GM12878 (cell line): ENCODE measurements at places on chromosomes 1 and 21. TPM values are rescaled to one million over a fixed set of nuclear protein-coding genes. Genes with fewer than 3 reads are reported as not detected.
A peak's percentile ranks its signal among the peaks of the same experiment; 100 is the strongest.

TNFRSF8 gene
- polyA plus RNA-seq = 62.5 and 71.9 TPM in 2 replicates

CD1B gene
- not detected in 2 replicates for polyA plus RNA-seq

LAD1 gene
- polyA plus RNA-seq = 0.16 and 0.20 TPM in 2 replicates

FMO4 gene
- 0.26 and 0.64 TPM in 2 replicates for polyA plus RNA-seq

RNF11 gene
- 20.5 and 22.1 TPM in 2 replicates for polyA plus RNA-seq

NPPB gene
- polyA plus RNA-seq = not detected in 2 replicates

EGLN1 gene
- polyA plus RNA-seq = 5.7 and 8.6 TPM in 2 replicates

MYBPH gene
- polyA plus RNA-seq = 0.14 TPM in 1 of 2 replicates, not detected in the other

SDC3 gene
- 0.04 TPM in 1 of 2 replicates, not detected in the other for polyA plus RNA-seq

OXCT2 gene
- polyA plus RNA-seq = 0.29 and 0.40 TPM in 2 replicates

- H3K36me3 ChIP-seq = no peaks in the 10 kb centered on the region
- no peak overlapping the region for H3K27ac ChIP-seq
- no peak overlapping the region for H3K4me3 ChIP-seq
- no peak for DNase-seq
- H3K27me3 ChIP-seq = no peaks in the 10 kb centered on the region
- H3K4me1 ChIP-seq = no peaks in the 10 kb centered on the region
These were observed 6.3 kb upstream of the RC3H1 start for GRCh38 chr1:174028495-174028894.

- no peaks in the 10 kb centered on the region for H3K27me3 ChIP-seq
- DNase-seq = no peak
- no peak overlapping the region for H3K27ac ChIP-seq
- no peak overlapping the region for H3K4me3 ChIP-seq
These were observed 29.7 kb downstream of the MYSM1 start for GRCh38 chr1:58670181-58670580.

DNA sequence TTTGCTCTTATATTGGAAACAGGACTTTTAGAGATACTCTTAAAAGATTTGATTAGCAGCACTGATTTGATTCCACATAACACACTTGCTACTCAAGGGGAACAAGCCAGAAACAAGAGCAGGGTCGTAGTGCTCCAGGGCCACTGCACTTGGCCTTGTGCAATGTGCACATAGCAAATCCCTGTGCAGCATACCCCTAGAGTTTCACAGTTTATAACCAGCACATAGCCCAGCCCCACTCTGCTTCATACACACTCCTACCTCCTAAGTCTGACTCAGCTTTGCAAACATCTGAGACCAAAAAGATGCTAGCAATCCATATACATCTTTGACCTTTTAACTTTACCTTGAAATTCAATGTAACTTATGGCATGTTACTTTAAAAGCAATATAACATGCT, 157.6 kb downstream of the VAV3 start:
- no peaks in the 10 kb centered on the region for H3K36me3 ChIP-seq
- no peaks in the 10 kb centered on the region for H3K27me3 ChIP-seq
- H3K4me3 ChIP-seq = no peak overlapping the region

DNA sequence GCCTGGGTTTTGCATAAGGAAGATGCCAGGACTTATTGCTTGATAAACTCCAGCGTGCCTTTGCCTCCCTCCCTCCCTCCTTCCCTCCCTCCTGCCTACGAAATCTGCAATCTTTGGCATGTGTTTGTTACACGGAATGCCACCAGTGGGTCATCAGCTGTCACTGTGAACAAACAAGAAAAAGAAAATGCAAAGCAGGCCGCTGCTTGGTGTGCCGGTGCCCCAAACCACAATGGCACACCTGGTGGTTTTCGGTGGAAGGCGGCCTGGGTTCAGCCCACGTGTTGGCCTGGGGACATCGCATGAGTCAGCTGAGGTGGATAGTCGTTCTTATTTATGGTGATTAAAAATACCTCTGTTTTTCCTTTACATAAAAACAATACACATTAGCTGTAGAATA, 16.3 kb upstream of the IFNLR1 start:
- no peak for DNase-seq
- H3K36me3 ChIP-seq = no peaks in the 10 kb centered on the region
- H3K4me1 ChIP-seq = peaks cover 28% of the 10 kb centered on the region
- H3K27me3 ChIP-seq = no peaks in the 10 kb centered on the region; the same call in 1 of the 2 replicates
- H3K4me3 ChIP-seq = no peak overlapping the region

DNA sequence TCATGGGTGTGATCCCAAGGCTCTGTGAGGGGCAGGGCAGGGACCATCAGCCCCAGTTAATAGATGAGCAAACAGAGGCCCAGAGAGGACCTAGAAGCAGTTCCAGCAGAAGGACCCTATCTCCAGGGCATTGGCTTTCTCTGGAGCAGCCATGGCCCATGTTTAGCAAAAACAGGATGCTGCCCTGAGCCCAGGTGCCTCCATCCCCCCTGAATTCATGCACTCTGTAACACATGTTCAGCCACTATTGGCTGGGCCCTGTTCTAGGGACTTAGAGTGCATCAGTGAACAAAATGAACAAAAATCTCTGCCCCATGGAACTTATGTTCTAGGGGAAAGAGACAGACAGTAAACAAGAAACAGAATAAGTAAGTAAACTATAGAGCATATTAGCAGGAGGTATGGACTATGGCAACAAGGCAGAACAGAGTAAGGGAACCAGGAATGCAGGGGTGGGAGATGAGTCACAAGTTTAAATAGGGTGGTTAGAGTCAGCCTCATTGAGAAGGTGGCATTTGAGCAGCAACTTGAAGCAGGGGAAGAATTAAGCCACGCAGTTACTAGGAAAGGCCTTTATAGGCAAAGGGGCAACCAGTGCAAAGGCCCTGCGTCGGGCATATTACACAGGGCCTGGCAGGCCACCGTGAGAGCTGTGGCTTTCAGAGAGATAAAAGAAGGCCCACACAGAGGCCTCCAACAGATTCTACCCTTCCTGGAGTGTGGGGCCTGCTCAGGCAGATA, 185.9 kb upstream of the EDN2 start:
- no peaks in the 10 kb centered on the region for H3K36me3 ChIP-seq
- DNase-seq = no peak
- H3K27ac ChIP-seq = no peak overlapping the region

DNA sequence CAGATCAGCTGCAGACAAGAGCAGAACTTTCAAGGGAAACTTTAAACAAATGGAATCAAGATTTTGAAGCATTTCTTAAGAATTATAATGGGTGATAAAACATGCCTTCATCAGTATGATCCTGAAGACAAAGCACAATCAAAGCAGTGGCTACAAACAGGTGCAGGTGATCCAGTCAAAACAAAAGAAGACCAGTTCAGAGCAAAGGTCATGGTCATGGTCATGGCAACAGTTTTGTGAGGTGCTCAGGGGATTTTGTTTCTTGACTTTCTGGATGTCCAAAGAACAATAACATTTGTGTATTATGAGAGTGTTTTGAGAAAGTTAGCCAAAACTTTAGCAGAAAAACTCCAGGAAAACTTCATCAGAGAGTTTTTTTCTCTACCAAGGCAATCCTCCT, 681.7 kb upstream of the PTBP2 start:
- H3K4me1 ChIP-seq = no peaks in the 10 kb centered on the region
- H3K4me3 ChIP-seq = no peak overlapping the region
- H3K27ac ChIP-seq = no peak overlapping the region
- no peaks in the 10 kb centered on the region for H3K36me3 ChIP-seq

DNA sequence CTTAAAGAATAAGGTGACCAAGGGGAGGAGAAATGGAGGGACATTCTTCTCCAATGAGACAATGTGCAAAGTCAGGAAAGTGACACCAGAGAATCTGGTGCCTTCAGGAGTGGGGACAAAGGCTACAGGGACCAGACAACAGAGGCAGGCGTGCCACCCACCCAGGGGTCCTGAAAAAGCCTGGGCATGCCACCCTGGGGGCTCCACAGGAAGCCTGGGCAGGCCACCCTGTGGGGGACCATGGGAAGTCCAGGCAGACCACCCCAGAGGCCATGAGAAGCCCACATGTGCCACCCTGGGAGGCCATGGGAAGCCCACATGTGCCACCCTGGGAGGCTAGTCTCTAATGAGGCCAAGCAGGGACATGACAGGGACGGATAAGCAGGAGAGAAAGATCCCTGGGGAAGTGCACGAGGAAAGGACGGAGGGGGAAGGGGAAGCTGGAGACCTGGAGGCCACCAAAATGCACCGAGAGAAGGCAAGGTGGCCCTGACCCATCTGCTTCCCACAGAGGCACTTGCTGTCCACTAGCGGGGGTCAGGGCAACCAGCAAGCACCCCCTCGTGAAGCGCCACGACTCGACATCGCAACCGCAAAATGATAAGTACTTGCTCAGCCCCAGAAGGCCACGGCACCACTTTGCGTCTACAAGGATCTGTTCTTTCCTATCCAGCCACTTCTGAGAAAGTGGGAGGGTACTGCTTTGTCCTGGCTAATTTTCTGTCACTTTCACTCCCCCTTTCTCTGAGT, 7.2 kb upstream of the PDE9A start:
- no peaks in the 10 kb centered on the region for H3K4me1 ChIP-seq
- no peak for DNase-seq
- no peak overlapping the region for H3K4me3 ChIP-seq
- peaks cover 3% of the 10 kb centered on the region; the same call in 1 of the 2 replicates for H3K27me3 ChIP-seq
- H3K27ac ChIP-seq = no peak overlapping the region

GRCh38 chr1:109620401-109620791, 759 bp downstream of the AMPD2 start:
- H3K36me3 ChIP-seq = no peaks in the 10 kb centered on the region
- H3K4me3 ChIP-seq = peak overlapping the region; percentile 85
- peak overlapping the region; percentile 72 for H3K27ac ChIP-seq
- H3K4me1 ChIP-seq = peaks cover 42% of the 10 kb centered on the region
- DNase-seq = no peak
- H3K27me3 ChIP-seq = no peaks in the 10 kb centered on the region

GRCh38 chr1:153610811-153611301, 2.1 kb downstream of the S100A16 start:
- H3K4me3 ChIP-seq = no peak overlapping the region
- H3K27me3 ChIP-seq = no peaks in the 10 kb centered on the region
- H3K36me3 ChIP-seq = no peaks in the 10 kb centered on the region
- no peak overlapping the region for H3K27ac ChIP-seq
- peaks cover 2% of the 10 kb centered on the region for H3K4me1 ChIP-seq

- no peaks in the 10 kb centered on the region for H3K27me3 ChIP-seq
- H3K36me3 ChIP-seq = no peaks in the 10 kb centered on the region
- H3K4me1 ChIP-seq = peaks cover 13% of the 10 kb centered on the region
- no peak overlapping the region for H3K27ac ChIP-seq
These were observed 96.5 kb downstream of the LIPI start for GRCh38 chr21:14114251-14114650.

GRCh38 chr21:37909936-37910335, 6.3 kb downstream of the KCNJ6 start:
- H3K27me3 ChIP-seq = no peaks in the 10 kb centered on the region
- H3K36me3 ChIP-seq = no peaks in the 10 kb centered on the region
- DNase-seq = no peak
- no peak overlapping the region for H3K4me3 ChIP-seq

- H3K27me3 ChIP-seq = no peaks in the 10 kb centered on the region
- H3K27ac ChIP-seq = no peak overlapping the region
- no peak for DNase-seq
- no peak overlapping the region for H3K4me3 ChIP-seq
- no peaks in the 10 kb centered on the region for H3K4me1 ChIP-seq
These were observed 29.3 kb upstream of the ZBTB8A start for GRCh38 chr1:32509939-32510338.

DNA sequence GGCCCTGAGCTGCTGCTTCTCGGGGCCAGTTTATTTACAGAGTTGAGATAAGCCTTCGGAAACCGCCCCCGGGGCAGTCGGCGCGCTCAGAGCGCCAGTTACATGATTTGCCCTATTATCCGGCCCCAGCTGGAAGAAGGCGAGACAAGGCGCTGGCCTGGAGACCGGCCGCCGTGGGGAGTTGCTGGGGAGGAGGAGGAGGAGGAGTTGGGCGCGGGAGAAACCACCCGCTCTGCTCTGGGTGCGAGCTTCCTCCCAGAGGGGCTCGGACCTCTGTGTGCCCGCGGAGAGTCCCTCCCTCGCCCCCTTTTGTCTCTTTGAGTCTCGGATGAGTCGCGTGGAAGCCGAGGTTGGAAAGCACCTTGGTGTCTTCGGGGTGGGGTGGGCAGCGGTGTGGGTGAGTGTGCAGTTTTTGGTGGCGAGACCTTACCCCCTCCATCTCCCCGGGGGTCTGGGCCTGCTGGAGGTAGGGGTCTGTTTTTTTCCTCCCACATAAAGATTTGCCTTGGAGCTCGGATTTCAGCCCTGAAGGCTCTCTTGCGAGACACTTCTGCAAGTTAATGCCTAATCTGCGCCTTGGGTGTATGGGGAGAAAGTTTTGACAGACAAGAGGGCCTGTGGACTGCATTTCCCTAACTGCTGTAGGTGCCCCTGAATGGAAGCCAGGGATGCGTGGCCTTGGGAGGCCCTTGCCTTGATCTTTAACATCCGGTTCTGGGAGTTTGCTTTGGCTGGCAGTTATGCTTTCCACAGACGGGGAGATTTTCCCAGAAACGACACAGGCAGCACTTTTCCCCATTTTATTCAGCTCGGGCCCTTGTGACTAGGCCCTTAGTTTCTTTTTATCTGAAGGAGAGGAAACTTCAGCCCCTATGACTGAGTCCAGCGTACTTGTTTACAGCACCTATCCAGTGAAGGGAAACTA, 80.0 kb downstream of the NDUFS5 start:
- H3K27me3 ChIP-seq = no peaks in the 10 kb centered on the region
- H3K4me1 ChIP-seq = peaks cover 44% of the 10 kb centered on the region
- H3K27ac ChIP-seq = peak overlapping the region; percentile 67
- peak overlapping the region; percentile 94 for H3K4me3 ChIP-seq
- no peak for DNase-seq

DNA sequence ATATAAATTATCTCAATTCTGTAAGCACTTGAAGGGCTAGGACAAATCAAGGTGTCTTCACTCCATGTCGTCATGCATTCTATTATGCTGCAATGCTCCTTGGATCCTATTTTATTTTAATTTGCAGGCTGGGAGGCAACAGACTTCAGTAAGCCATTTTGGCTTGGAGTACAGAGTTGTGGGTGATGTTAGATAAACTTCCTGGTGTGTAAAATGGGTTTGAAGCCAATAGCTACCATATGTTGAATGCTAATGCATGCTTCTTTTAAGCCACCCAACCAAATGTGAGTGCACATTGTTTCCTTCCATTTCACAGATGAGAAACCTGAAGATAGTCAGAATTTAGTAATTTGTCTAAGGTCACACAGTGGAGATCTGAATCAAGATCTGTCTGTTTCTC, 482.8 kb downstream of the DISC1 start:
- H3K4me1 ChIP-seq = no peaks in the 10 kb centered on the region
- no peaks in the 10 kb centered on the region for H3K36me3 ChIP-seq
- no peak overlapping the region for H3K27ac ChIP-seq
- H3K4me3 ChIP-seq = no peak overlapping the region
- no peaks in the 10 kb centered on the region for H3K27me3 ChIP-seq

DNA sequence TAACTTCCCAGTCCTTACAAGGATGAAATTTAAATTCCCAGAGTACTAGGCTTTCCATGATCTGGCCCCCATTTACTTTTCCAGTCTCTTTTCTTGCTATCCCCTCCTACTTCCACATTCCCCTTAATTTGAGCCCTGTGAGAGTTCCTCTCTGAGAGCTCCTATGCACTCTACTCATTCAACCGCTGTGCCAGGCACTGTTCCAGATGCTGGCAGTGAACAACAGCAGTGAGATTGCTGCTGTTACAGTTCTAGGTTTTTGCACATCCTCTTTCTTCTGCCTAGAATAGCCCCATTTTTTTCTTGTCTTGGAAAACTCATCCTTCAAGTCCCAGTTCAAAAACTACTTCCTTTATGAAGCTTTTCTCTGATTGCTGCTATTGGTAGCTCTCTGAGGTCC, 18.8 kb downstream of the ATF6 start:
- peaks cover 21% of the 10 kb centered on the region for H3K4me1 ChIP-seq
- no peak overlapping the region for H3K4me3 ChIP-seq
- peaks cover 5% of the 10 kb centered on the region for H3K36me3 ChIP-seq
